ENCODE measurements at places on chromosomes 2 and 18.

GRCh38 chr2:62787386-62787785, 81.9 kb downstream of the EHBP1 start:
- no peak for DNase-seq

DNA sequence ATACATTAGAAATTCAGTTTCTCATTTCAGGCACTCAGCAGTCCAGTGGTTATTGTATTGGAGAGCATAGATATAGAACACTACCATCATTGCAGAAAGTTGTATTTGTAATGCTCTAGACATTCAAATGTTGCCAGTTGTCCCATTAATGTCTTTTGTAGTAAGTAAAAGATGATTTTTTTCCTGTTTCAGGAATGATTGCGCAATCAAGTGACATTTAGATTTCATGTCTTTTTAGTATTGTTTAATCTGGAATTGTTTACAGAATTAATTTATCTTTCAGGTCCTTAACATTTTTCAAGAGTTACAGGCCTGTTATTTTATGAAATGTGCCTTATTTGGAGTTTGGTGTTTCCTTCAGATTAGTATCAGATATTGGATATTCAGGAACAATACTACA, 134.7 kb downstream of the MSTN start:
- DNase-seq: no peak

- DNase-seq: no peak
These were observed 121.4 kb downstream of the CTAGE1 start for GRCh38 chr18:22296304-22296703.

- DNase-seq: no peak
These were observed 1.2 kb downstream of the BABAM2 start for GRCh38 chr2:27891673-27892105.

DNA sequence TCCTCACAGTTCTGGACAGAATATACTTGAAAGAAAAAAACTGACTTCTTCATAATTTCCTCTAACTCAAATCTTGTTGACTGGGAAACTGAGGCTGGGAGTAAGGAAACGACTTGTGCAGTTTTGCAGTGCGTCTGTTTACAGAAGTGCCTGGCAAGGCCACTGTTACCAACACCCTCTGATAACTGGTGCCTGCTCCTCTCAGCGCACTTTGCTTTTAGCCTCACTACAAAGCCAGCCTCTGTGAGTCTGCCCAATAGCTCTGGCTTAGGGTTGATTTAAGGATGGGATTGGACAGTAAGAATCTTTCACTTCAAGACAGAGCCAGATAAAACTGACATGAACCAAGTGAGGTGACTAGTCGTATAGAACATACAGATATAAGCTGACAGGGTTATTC, 410.8 kb downstream of the PTPRM start:
- no peak for DNase-seq

DNA sequence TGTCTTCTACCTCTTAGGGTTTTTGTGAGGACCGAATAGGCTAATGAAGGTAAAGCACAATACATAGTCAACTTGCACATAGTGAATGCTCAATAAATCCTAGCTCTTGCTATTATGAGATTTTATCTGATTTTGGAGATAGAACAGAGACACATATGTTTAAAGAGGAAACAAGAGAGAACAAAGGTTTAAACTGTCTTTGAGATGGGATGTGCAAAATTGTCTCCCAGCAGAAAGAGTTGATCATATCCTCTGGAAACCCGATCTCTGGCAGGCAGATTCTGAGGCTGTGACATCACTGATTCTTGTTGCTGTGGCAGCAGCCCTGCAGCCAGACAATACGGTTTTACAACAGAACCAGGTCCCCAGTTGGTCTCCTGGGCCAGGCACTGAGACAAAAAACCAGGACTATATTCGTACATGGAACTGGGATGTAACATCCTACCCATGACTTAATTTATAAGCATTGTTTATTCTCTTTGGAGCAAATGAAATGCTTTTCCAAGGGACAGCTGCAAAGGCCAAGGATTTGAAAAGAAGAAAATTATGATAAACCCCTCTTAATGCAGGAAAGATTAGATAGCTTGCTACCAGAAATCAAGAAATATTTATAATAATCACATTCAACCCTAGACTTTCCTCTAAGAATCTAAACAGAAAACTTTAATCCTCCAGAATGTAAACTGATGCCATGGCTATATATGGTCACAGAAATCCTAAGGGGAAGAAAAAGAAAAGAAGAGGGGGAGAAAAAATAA, 80.2 kb downstream of the SLC8A1 start:
- DNase-seq: no peak

Measured in T-helper 1 cell (primary cell).